ENCODE measurements at places on chromosomes 2 and 18. TPM values are rescaled to one million over a fixed set of nuclear protein-coding genes. Genes with fewer than 3 reads are reported as not detected.

TYMS gene
- total RNA-seq = 178 TPM

MC5R gene
- not detected for total RNA-seq

MAPRE3 gene
- 11.1 TPM for total RNA-seq

CD302 gene
- total RNA-seq = 1.9 TPM

IL1F10 gene
- total RNA-seq = not detected

UGT1A4 gene
- total RNA-seq = 0.07 TPM

NDUFB3 gene
- 145 TPM for total RNA-seq

MYO5B gene
- 9.2 TPM for total RNA-seq

TEX44 gene
- total RNA-seq = not detected

ZBTB7C gene
- 0.23 TPM for total RNA-seq

LYG2 gene
- total RNA-seq = 0.18 TPM

NR4A2 gene
- total RNA-seq = 1.7 TPM

CD8B gene
- total RNA-seq = not detected

ALPP gene
- 12.1 TPM for total RNA-seq

STPG4 gene
- total RNA-seq = not detected

RIT2 gene
- not detected for total RNA-seq

KRCC1 gene
- 15.0 TPM for total RNA-seq

GULP1 gene
- total RNA-seq = 43.4 TPM

SERPINB4 gene
- total RNA-seq = 0.15 TPM

Measured in A549 treated with Hydrocortisone at 1 μM for 4 hours (cell line).